ENCODE measurements at places on chromosomes 12 and 14.

- no peak for DNase-seq
Observed at GRCh38 chr12:71536939-71537622, 97.5 kb downstream of the LGR5 start.

DNA sequence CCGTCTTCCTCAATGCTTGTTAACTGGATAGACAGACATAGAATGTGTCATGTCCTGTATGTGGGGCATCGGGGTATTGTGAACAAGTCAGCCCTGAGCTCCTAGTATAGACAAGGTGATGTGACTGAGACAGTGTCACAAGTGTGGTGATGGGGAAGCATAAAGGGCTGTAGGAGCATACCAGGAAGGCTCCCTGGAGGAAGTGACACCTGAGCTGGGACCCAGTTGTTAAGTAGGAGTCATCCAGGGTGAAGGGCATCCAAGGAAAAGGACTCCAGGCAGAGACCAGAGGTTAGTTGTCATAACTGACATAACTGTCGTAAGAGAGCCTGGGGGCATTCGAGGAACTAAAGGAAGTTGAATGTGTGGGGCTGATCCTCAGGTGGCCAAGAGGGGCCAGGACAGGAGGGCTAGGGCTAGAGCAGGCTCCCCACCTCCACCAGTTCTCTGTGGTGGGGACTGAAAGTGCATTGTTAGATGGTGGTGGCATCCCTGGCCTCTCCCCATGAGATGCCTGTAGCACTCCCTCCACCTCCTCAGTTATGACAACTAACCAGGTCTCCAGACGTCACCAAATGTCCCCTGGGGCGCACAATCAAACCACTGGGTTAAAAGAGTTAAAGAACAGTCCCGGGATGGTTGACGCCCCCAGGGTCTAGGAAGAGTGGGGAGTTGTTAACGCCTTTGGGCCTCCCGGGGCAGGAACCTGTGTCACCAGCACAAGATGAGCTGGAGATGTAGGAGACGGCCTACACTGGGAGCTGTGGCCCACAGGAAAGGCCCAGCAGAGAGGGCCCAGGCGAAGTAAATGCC lies 2.4 kb downstream of the FICD start:
- DNase-seq = no peak

DNA sequence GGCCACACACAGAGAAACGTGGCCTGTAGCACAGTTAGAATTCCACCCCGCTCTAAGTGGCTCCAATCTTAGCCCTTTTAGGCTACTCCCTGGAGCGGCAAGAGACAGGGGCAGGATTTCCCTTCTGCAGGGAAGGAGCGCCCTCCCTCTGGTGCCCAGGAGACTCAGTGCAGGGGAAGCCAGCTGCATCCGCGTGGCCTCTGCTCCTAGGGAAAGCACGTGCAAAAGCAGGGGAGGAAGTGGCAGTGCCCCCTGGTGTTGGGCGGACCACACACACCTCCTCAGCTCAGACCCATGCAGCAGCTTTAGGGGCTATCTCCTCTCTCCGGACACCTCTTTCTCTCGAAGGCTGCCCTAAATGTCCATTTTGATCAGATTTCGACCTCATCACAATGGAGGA lies 50.0 kb downstream of the SPRING1 start:
- DNase-seq = peak; percentile 21

- DNase-seq = no peak
Observed at GRCh38 chr12:109900752-109901580, 892 bp downstream of the TCHP start.

GRCh38 chr12:131783915-131784541 lies 44.2 kb upstream of the MMP17 start:
- no peak for DNase-seq

DNA sequence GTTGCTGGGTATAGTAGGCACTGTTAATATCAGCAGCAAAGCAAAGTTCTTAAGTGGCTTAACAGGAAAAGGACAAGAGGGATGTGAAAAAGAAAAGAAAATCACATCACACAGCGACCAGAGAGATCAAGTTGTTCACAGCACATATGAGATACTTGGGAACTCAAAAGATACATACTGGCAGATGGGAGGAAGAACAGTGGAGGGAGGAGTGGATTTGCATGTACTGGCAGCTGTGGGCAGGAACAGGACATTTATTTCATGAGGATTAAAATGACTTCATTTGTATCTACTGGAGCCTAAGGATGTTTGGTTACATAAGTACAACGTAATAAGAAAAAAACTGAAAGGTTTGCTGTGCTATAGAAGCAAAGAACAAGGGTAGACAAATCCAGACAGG lies 136.5 kb upstream of the IFNG-AS1 start:
- no peak for DNase-seq

DNA sequence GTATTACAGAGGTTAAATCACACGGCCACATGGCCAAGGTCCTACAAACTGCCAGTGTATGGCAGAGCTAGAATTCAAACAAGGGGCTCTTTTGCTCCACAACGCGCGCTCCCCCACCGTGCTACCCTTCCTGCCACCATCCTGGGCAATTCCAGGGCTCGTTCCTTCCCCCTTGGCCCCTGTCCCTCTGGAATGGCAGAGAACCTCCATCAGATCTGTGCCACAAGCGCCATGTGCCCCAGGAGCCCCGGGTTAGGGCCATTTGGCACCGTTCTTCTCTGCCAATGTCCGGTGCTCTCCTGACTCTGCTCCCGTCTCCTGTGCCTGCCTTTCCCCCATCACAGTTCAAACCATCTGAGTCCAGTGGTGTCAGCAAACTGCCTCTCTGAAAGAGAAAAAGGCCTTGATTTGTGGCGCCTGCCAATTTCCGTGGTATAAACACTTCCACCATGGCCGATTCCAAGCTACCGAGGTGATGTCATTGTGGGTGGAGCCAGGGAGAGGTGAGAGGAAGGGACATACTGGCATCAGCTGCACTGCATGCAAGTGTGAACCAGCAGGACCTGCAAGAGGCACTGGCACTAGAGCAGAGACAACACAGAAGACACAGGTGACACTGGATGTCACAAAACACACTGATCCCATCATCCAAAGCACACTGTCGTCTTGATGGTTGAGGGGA lies 163.1 kb downstream of the CALM1 start:
- DNase-seq = no peak

- no peak for DNase-seq
Observed at GRCh38 chr12:64673490-64674169, 63.3 kb downstream of the RASSF3 start.

DNA sequence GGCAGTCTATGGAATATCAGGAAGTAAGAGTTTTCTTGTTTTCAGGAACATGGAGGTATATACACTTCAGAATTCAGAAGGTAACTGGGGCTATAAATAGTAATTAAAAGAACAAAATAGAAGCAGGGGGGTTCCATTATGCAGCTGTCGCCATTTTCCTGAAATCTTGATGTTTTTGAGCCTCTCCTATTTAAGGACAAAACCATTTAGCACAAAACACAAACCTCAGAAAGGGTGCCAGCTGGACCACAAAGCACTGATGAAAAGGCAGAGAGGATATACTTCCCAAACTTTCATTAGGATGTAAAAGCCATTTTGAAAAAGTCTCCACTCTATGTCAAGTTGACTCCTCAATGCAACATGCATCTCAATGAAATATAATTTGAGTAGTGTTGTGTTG lies 54.2 kb upstream of the OR5AU1 start:
- DNase-seq = no peak

GRCh38 chr14:69827560-69827959 lies 30.5 kb upstream of the SLC10A1 start:
- DNase-seq = no peak

DNA sequence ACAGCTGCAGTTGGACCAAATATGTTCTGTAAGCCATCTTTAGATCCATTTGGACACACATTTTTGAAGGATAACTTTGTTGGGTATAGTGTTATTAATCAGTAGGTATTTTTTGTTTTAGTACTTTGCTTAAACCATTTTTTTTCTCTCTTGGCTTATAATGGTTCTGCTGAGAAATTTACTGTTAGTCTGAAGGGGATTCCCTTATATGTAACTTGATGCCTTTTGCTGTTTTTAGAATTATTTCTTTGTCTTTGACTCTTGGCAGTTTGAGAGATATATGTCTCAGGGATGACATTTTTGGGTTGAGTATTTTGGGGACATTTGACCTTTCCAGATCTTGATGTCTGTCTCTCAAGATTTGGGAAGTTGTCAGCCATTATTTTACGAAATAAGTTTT lies 169.8 kb downstream of the GPHN start:
- no peak for DNase-seq

DNA sequence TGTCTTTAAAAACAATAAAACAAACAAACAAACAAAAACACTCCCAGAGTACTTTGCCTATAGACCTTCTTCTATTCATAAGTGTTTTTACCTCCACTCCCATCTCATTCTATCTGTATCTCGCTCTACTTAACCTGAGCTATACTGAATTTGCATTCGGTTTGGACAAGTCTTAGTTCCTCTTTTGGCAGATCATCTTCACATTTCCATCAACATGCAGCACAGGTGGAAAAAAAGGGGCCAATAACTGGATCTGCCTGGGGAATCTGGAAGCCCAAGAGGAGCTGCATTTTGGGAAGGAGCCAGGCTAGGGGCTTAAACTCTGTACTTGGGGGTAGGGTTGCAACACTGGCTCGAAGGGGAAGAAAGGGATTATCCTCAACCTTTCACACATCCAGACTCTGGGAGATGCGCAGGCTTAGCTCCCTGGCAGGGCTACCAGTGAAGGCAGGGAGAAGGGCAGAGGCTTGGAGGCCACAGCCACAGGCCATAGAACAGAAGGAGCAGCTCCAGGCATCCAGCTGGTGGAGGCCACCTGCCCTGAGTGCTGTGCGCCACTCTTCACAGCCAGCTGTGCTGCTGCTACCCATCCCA lies 4.1 kb downstream of the NINJ2 start:
- no peak for DNase-seq

- DNase-seq = no peak
Observed at GRCh38 chr12:115648463-115648862, 629.0 kb downstream of the MED13L start.

DNA sequence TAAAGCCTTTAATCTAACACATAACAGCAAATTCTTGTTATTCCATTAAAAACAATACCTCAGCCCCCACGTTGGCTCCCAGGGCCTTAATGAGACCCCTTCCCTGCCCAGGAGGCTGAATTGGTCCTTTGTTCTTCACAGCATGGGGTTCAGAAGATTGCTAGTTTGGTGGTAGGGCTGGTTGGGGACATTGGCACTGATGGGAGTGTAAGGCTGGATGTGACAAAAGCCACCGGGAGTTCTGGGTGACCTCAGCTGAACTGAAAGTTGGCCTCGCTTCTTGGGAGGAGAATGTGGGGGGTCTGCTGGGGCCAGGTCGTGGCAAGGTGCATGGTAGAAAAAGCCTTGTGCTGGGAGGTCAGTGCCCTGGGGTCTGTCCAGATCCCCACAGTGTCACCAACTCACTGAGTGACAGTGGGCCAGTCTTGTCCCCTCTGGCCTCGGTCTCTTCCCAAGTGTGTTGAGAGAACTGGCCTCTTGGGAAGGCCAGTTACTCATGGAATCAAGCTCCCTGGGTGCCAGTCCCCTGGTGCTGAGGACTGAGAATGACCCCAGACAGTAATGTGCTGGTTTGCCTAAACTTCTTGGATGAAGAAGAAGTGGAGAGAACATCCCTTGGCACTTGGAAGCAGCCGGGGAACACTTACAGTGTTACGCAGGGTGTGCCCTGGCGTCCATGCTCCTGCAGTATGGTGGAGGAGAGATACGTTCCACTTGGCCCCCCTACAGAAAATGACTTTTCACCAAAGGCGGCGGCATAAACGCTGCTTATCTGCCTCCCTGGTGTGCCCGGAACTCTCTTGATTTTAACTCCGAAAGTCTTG lies 283.7 kb upstream of the RTL1 start:
- no peak for DNase-seq
